Left ventricle myocardium inferior (tissue), 1 donor: ENCODE measurements at places on chromosomes 11 and 22. TPM values are rescaled to one million over a fixed set of nuclear protein-coding genes. Genes with fewer than 3 reads are reported as not detected.
A peak's percentile ranks its signal among the peaks of the same experiment; 100 is the strongest.

- DNase-seq = peak; percentile 74
- no peaks in the 10 kb centered on the region for H3K36me3 ChIP-seq
- H3K4me1 ChIP-seq = peaks cover 93% of the 10 kb centered on the region
- H3K27me3 ChIP-seq = no peaks in the 10 kb centered on the region
- no peak overlapping the region for H3K4me3 ChIP-seq
Observed at GRCh38 chr22:42901790-42902508, 44.9 kb upstream of the ARFGAP3 start.

GRCh38 chr22:37127350-37127878, 17.9 kb upstream of the TMPRSS6 start:
- no peak for DNase-seq
- peaks cover 81% of the 10 kb centered on the region for H3K27me3 ChIP-seq
- no peaks in the 10 kb centered on the region for H3K4me1 ChIP-seq
- no peaks in the 10 kb centered on the region for H3K36me3 ChIP-seq

GRCh38 chr11:117444711-117445658, 117.3 kb downstream of the CEP164 start:
- peaks cover 23% of the 10 kb centered on the region for H3K27me3 ChIP-seq
- H3K4me1 ChIP-seq = no peaks in the 10 kb centered on the region
- DNase-seq = no peak
- no peaks in the 10 kb centered on the region for H3K36me3 ChIP-seq

DNA sequence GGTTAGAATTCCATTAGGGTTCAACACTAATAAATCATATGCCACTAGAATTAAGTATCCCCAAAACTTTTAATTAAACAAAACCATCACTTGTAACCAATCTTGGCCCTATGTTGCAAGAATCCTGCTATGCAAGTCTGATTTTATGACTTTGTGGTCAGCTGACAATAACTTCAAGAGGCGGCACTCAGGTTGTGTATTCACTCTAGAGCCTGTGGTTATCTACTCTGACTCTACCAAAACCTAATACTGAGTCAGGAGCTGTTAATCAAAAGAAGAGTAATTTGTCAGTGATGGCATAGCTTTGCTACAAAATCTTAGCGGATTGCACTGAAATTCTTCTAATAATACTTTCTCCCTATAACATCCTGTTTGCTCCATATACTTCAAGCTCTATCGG, 253.7 kb downstream of the AASDHPPT start:
- no peak for DNase-seq
- no peak overlapping the region for H3K27ac ChIP-seq
- H3K36me3 ChIP-seq = no peaks in the 10 kb centered on the region
- H3K27me3 ChIP-seq = no peaks in the 10 kb centered on the region
- no peak overlapping the region for H3K4me3 ChIP-seq

- H3K27me3 ChIP-seq = peaks cover 17% of the 10 kb centered on the region
- peaks cover 12% of the 10 kb centered on the region for H3K4me1 ChIP-seq
- no peaks in the 10 kb centered on the region for H3K36me3 ChIP-seq
- no peak overlapping the region for H3K27ac ChIP-seq
- H3K4me3 ChIP-seq = no peak overlapping the region
Observed at GRCh38 chr11:116471608-116472256, 301.1 kb downstream of the BUD13 start.

GRCh38 chr11:122140500-122140899, 24.5 kb upstream of the BLID start:
- H3K4me1 ChIP-seq = peaks cover 3% of the 10 kb centered on the region
- no peaks in the 10 kb centered on the region for H3K36me3 ChIP-seq
- no peak overlapping the region for H3K4me3 ChIP-seq
- H3K27ac ChIP-seq = no peak overlapping the region
- H3K27me3 ChIP-seq = no peaks in the 10 kb centered on the region

DNA sequence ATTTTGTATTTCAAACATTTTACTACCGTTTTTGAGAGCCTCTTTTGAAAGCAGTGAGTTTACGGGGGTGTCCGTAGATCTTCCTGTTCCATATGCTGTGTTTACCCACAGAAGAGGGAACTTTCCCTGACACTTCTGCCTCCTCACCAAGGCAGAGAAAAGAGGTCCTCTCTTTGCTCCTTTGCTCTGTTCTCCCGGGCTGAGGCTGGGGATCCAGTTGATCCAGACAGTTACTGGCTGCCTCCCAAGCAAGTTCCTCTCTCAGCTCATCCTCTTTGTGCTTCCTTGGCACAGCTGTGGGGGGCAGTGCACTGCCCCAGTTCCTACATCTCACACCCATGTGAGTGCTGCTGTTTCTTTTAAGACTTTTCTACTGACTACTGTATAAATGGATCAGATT, 813.7 kb downstream of the NTM start:
- H3K27ac ChIP-seq = no peak overlapping the region
- no peak for DNase-seq
- no peak overlapping the region for H3K4me3 ChIP-seq

GRCh38 chr22:25833091-25833490, 91.1 kb downstream of the MYO18B start:
- H3K27ac ChIP-seq = peak overlapping the region; percentile 63
- no peaks in the 10 kb centered on the region for H3K27me3 ChIP-seq
- H3K4me1 ChIP-seq = peaks cover 49% of the 10 kb centered on the region

- no peak for DNase-seq
- H3K36me3 ChIP-seq = no peaks in the 10 kb centered on the region
- H3K27ac ChIP-seq = no peak overlapping the region
- H3K27me3 ChIP-seq = no peaks in the 10 kb centered on the region
- H3K4me3 ChIP-seq = no peak overlapping the region
Observed at GRCh38 chr11:43697679-43698078, 17.1 kb downstream of the HSD17B12 start.

GRCh38 chr22:41856469-41856868, 23.6 kb downstream of the SREBF2 start:
- peak overlapping the region; percentile 58 for H3K27ac ChIP-seq
- H3K4me3 ChIP-seq = no peak overlapping the region
- peaks cover 1% of the 10 kb centered on the region for H3K36me3 ChIP-seq
- H3K4me1 ChIP-seq = peaks cover 48% of the 10 kb centered on the region
- no peaks in the 10 kb centered on the region for H3K27me3 ChIP-seq

GRCh38 chr11:69241844-69242243, 52.1 kb upstream of the MYEOV start:
- H3K4me1 ChIP-seq = peaks cover 11% of the 10 kb centered on the region
- no peak overlapping the region for H3K4me3 ChIP-seq
- no peaks in the 10 kb centered on the region for H3K27me3 ChIP-seq
- no peaks in the 10 kb centered on the region for H3K36me3 ChIP-seq

GRCh38 chr22:21866833-21867527, 465 bp downstream of the MAPK1 start:
- H3K27ac ChIP-seq = peak overlapping the region; percentile 92
- no peaks in the 10 kb centered on the region for H3K36me3 ChIP-seq
- H3K4me3 ChIP-seq = peak overlapping the region; percentile 74
- peak; percentile 26 for DNase-seq
- no peaks in the 10 kb centered on the region for H3K27me3 ChIP-seq

GRCh38 chr22:38315823-38316363, 1.3 kb downstream of the CSNK1E start:
- peaks cover 79% of the 10 kb centered on the region for H3K4me1 ChIP-seq
- peak overlapping the region; percentile 98 for H3K27ac ChIP-seq
- H3K27me3 ChIP-seq = no peaks in the 10 kb centered on the region
- peaks cover 9% of the 10 kb centered on the region for H3K36me3 ChIP-seq
- peak overlapping the region; percentile 83 for H3K4me3 ChIP-seq
- DNase-seq = no peak

- peaks cover 60% of the 10 kb centered on the region for H3K4me1 ChIP-seq
- no peaks in the 10 kb centered on the region for H3K36me3 ChIP-seq
- no peak for DNase-seq
- H3K4me3 ChIP-seq = peak overlapping the region; percentile 35
- peak overlapping the region; percentile 68 for H3K27ac ChIP-seq
Observed at GRCh38 chr11:30483056-30483455, 103.1 kb downstream of the MPPED2 start.

GRCh38 chr11:70603756-70604211, 205.5 kb downstream of the CTTN start:
- H3K36me3 ChIP-seq = no peaks in the 10 kb centered on the region
- H3K4me1 ChIP-seq = peaks cover 4% of the 10 kb centered on the region
- DNase-seq = no peak
- H3K27ac ChIP-seq = no peak overlapping the region

DNA sequence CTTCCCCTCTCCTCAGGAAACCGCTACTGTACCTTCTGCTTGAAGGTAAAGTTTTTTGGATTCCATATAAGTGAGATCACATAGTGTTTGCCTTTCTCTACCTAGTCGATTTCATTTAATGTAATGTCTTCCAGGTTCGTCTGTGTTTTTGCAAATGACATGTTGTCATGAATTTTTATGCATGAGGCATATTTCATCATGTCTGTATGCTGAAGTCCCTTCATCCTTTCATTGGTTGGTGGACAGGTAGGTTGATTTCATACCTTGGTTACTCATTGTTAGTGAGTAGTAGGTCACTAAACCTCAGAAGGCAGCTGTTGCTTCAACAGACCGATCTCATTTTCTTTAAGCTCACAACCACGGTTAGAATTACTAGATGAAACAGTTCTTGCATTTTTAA, 60.3 kb downstream of the LRRC74B start:
- no peak for DNase-seq
- peaks cover 5% of the 10 kb centered on the region for H3K4me1 ChIP-seq
- H3K27ac ChIP-seq = no peak overlapping the region
- H3K4me3 ChIP-seq = no peak overlapping the region

GRCh38 chr11:112922606-112923005, 38.6 kb upstream of the NCAM1 start:
- no peak for DNase-seq
- no peak overlapping the region for H3K4me3 ChIP-seq
- no peaks in the 10 kb centered on the region for H3K4me1 ChIP-seq
- H3K36me3 ChIP-seq = no peaks in the 10 kb centered on the region
- no peaks in the 10 kb centered on the region for H3K27me3 ChIP-seq

GRCh38 chr22:27583856-27584255, 217.7 kb downstream of the MN1 start:
- no peak for DNase-seq
- peaks cover 21% of the 10 kb centered on the region for H3K27me3 ChIP-seq
- H3K27ac ChIP-seq = no peak overlapping the region
- peaks cover 15% of the 10 kb centered on the region for H3K4me1 ChIP-seq

- peak overlapping the region; percentile 68 for H3K4me3 ChIP-seq
- H3K27ac ChIP-seq = peak overlapping the region; percentile 85
- peaks cover 4% of the 10 kb centered on the region for H3K36me3 ChIP-seq
- peaks cover 4% of the 10 kb centered on the region for H3K27me3 ChIP-seq
- DNase-seq = no peak
- H3K4me1 ChIP-seq = peaks cover 38% of the 10 kb centered on the region
Observed at GRCh38 chr11:67482275-67482826, 475 bp upstream of the AIP start.

DNA sequence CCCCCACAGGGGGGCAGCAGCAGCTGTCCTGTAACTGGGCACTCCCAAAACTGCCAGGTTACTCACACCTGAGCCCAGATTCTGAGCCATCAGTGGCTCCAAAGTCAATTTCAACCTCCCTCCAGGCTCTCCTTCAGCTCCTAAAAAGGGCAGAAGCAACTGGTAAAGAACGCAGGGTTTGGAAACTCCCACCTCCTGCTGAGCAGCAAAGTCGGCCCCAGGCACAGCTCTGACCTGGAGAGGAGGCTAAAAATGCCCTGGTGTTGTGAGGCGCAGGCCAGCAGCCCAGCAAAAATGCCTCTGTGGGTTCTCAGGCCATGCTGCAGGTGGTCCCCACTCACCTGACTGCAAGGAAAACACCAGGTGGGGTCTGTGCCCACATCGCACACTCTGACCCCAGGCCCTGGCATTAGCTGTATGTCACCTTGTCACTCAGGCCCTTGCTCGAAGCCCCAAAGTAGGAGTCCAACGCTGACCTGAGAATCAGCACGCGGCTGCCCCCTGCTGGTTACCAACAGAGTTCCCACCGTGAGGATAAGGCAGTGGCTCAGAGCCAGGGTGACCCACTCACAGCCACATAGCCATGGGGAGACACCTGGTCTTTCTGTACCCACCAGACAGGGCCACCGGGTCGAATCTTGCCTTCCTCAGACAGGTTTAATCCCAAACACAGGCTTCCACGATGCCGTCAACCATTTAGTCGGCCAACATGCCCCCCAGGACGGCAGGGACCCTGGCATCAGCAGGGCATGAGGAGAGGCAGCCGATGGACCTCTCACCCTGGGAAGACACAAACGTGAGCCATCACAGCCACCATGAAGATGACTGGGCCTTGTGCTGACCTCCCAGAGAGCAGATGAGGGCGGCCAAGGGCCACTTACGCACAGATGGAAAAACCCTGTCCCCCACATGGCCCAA, 11.1 kb downstream of the POLR3H start:
- H3K4me1 ChIP-seq = peaks cover 39% of the 10 kb centered on the region
- H3K27ac ChIP-seq = peak overlapping the region; percentile 77
- H3K4me3 ChIP-seq = no peak overlapping the region
- no peaks in the 10 kb centered on the region for H3K27me3 ChIP-seq

GRCh38 chr11:62103986-62104385, 19.8 kb upstream of the INCENP start:
- peaks cover 35% of the 10 kb centered on the region for H3K4me1 ChIP-seq
- no peaks in the 10 kb centered on the region for H3K36me3 ChIP-seq
- DNase-seq = no peak
- no peak overlapping the region for H3K4me3 ChIP-seq

GRCh38 chr11:10310301-10310841, 5.5 kb downstream of the ADM start:
- no peaks in the 10 kb centered on the region for H3K27me3 ChIP-seq
- no peaks in the 10 kb centered on the region for H3K36me3 ChIP-seq
- peaks cover 56% of the 10 kb centered on the region for H3K4me1 ChIP-seq
- no peak for DNase-seq
- H3K27ac ChIP-seq = peak overlapping the region; percentile 91

DNA sequence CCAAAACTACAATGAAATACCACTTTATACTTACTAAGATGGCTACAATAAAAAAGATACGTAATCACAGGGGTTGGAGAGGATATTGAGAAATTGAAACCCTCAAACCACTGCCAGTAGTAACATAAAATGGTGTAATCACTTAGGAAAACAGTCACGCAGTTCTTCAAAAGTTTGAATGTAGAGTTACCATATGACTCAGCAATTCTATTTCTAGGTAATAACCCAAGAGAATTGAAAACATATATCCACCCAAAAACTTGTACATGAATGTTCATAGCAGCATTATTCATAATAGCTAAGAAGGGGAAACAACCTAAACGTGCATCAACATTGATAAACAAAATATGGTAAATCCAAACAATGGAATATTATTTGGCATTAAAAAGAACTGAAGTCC, 24.4 kb upstream of the PSMA1 start:
- no peaks in the 10 kb centered on the region for H3K36me3 ChIP-seq
- H3K27ac ChIP-seq = no peak overlapping the region
- H3K27me3 ChIP-seq = no peaks in the 10 kb centered on the region
- no peak for DNase-seq
- H3K4me1 ChIP-seq = peaks cover 27% of the 10 kb centered on the region

PLA2G3 gene
- not detected for total RNA-seq

ZNF70 gene
- 4.0 TPM for total RNA-seq

OR51M1 gene
- not detected for total RNA-seq

SLC35E4 gene
- 3.8 TPM for total RNA-seq

ELMOD1 gene
- total RNA-seq = 2.3 TPM

LMNTD2 gene
- 0.52 TPM for total RNA-seq

PATL1 gene
- 21.1 TPM for total RNA-seq

TPBGL gene
- 0.16 TPM for total RNA-seq

KCNJ5 gene
- total RNA-seq = 5.4 TPM

OR52N4 gene
- not detected for total RNA-seq
